CD4-positive, alpha-beta T cell (primary cell): ENCODE measurements at places on chromosomes 12 and 14. TPM values are rescaled to one million over a fixed set of nuclear protein-coding genes. Genes with fewer than 3 reads are reported as not detected.

- DNase-seq = no peak
Observed at GRCh38 chr12:115466076-115466475, 782.1 kb upstream of the TBX3 start.

DNA sequence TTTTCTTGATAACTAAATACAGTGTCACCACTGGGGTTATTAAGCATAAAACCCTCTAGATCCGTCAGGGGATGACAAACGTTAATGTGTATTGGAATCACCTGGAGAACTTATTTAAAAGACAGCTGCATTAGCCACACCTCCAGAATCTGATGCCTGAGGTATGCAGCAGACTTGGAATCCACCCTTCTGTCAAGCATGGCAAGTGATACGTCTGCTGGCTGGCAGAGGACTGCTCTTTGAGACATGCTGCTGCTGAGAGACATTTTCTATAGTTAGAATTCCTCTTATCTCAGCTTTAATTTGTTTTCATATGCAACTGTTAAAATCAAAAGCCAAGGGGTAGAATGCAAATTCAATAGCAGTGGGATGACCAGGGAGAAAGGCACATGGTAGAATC is 496.3 kb downstream of the NELL2 start:
- no peak for DNase-seq

The RIC8B gene
- 5.5 TPM for total RNA-seq

The PTGER2 gene
- total RNA-seq = 4.8 TPM

DNA sequence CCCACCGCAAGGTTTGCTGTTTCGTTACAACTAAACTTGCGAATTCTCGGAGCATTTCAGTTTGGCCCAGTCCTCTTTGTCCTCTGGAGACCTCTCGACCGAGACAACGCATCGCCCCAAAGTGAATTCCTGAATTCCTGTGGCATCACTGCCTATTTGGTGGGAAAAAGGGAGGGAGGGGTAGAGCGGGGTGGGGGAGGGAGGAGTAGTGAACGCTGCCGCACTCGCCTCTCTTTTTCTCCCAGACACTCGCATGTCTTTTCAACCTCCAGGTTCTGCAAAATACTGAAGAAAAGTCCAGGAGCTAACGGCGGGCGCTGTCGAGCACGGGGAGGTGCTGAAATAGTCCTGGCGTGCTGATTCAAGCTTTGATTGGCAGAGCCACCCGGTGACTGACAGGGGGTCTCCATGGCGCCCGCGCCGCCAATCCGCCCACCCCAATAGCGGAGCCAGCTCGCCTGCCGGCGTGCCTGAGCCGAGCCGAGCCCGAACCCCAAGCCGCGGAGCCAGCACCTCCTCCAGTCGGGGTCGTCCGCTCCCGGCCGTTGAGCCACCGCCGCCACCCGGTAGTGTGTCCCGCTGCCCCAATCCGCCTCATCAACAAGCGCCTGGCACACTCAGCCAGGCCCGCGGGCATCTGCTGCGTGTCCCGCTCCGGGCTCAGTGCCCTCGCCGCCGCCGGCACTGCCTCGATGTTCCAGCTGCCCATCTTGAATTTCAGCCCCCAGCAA is at the start of gene SIX6:
Gene SIX6 (plus strand): TSS at position 440 of the 731 bp plus-strand sequence. CDS start 253 bp downstream, at position 693.
- no peak for DNase-seq

The REM2 gene
- total RNA-seq = 9.4 TPM

- no peak for DNase-seq
Observed at GRCh38 chr14:105470350-105471296, 4.0 kb upstream of the CRIP2 start.

- DNase-seq = no peak
Observed at GRCh38 chr12:4211372-4211771, 62.2 kb upstream of the CCND2 start.

DNA sequence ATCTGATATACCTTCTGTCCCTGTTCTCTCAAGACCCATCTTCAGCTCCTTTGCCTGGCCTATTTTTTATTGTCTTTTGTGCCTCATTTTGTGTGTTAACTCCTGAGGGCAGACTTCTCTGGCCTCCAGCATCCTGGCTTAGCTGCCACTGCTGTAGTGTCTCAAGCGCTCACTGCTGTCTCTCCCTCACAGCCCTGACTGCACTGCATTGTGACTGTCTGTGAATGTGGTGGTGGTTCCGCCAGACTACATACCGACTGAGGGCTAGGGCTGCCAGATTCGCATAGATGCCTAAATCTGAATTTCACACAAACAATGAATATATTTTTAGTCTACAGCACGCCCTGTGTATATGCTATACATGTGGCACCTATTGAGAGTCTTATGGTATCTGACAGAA is 1088.9 kb upstream of the TMEM132C start:
- no peak for DNase-seq

DNA sequence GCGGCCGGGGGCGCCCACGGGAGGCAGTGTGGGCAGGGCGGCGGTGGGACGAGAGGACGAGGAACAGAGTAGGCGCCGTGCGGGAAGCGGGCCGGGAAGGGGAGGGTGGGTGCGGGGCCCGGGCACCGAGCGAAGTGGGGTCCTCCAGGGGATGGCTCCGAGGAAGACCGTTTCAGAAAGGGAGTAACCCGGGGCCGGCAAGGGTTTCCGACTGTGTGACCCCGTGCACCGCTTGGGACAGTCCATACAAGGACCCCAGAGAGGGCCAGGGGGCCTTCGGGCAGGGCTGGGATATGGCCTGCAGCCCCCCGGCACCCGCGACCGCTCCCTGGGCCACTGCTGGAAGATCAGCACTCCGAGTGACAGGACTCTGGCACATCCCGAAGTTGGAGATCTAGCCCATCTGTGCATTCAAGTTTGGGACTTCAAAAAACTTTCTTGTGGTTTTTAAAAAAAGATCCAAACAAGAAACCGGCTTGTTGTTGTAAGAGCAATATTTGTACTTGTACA is 448 bp downstream of the TSPAN9 start:
- DNase-seq = peak; percentile 8

The SYNE3 gene
- total RNA-seq = 29.4 TPM

- no peak for DNase-seq
Observed at GRCh38 chr12:90999966-91000365, 4.8 kb downstream of the EPYC start.

The KRT86 gene
- total RNA-seq = not detected

The KRT2 gene
- 2.1 TPM for total RNA-seq

DNA sequence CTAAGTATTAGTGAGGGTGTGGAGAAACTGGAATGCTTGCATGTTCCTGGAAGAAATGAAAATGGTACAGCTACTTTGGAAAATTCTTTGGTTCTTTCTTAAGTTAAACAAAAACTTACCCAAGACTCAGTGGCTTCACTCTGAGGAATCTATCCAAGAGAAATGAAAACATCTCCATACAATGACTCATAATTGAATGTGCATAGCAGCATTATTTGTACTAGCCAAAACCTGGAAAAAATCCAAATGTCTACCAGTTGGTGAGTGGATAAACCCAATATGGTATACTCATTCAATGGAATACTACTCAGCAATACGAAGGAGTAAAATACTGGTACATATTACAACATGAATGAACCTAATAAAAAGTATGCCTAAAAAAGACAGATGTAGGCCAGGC is 18.0 kb upstream of the CRACR2A start:
- no peak for DNase-seq

- DNase-seq = no peak
Observed at GRCh38 chr14:90140298-90140955, 78.6 kb downstream of the KCNK13 start.

The GZMH gene
- 0.56 TPM for total RNA-seq

The FAIM2 gene
- not detected for total RNA-seq

The NDUFA12 gene
- 43.3 TPM for total RNA-seq

- no peak for DNase-seq
Observed at GRCh38 chr14:36515896-36516718, 3.9 kb downstream of the NKX2-1 start.

- no peak for DNase-seq
Observed at GRCh38 chr12:102029141-102029540, 32.6 kb downstream of the WASHC3 start.

The CCDC175 gene
- not detected for total RNA-seq

DNA sequence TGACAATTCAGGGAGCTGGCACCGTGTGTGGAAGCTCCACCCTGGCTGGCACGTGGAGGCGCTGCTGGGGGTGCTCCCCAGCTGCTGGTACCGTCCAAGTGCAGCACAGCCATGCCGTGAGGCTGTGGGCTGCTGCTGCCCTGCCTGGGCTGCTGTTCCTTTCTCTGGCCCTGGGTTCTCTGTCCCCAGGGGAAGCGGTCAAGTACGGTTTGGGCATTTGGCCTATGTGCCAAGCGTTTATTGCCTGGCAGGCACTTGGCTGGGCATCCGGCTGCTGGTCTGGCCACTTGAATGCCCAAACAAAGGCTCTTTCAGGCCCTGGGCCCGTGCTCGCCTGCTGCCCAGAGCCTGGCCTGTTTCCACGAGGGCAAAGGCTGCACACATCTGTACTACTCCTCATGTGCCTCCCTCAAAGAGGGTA is 39.6 kb downstream of the RHOF start:
- DNase-seq = no peak
